Posterior vena cava (tissue), 2 donors: ENCODE measurements at places on chromosomes 16 and 17. TPM values are rescaled to one million over a fixed set of nuclear protein-coding genes. Genes with fewer than 3 reads are reported as not detected.

The CACNG5 gene
- total RNA-seq = not detected

The ENPP7 gene
- total RNA-seq = not detected

The HS3ST3A1 gene
- 0.24 TPM for total RNA-seq

The MT1H gene
- total RNA-seq = 2.0 TPM

The CBX8 gene
- 5.1 TPM for total RNA-seq

The TBC1D3C gene
- not detected for total RNA-seq

The TMEM92 gene
- total RNA-seq = 0.60 TPM

The FOXN1 gene
- total RNA-seq = not detected

The PSME3IP1 gene
- 56.0 TPM for total RNA-seq

The NIP7 gene
- total RNA-seq = 15.9 TPM

The CX3CL1 gene
- 36.2 TPM for total RNA-seq

The AIPL1 gene
- total RNA-seq = not detected

The ALDOA gene
- total RNA-seq = 937 TPM

The PRR15L gene
- not detected for total RNA-seq

The C17orf113 gene
- 0.33 TPM for total RNA-seq

The TAOK1 gene
- 78.1 TPM for total RNA-seq

The CLDN9 gene
- not detected for total RNA-seq

The KRTAP3-1 gene
- not detected for total RNA-seq

The TSPOAP1 gene
- total RNA-seq = 10.0 TPM

The PRSS33 gene
- total RNA-seq = not detected

The KRTAP9-2 gene
- total RNA-seq = not detected

The GRIN2C gene
- total RNA-seq = 0.38 TPM

The KLHL10 gene
- 0.32 TPM for total RNA-seq

The CD79B gene
- 5.5 TPM for total RNA-seq

The TMIGD1 gene
- not detected for total RNA-seq

The PRR35 gene
- total RNA-seq = not detected

The MYH1 gene
- total RNA-seq = not detected

The STARD3 gene
- 32.8 TPM for total RNA-seq

The PRKCA gene
- 10.9 TPM for total RNA-seq

The ITGB3 gene
- 32.1 TPM for total RNA-seq

The HID1 gene
- 13.0 TPM for total RNA-seq

The DHRS13 gene
- 3.7 TPM for total RNA-seq

The PERCC1 gene
- not detected for total RNA-seq

The TBC1D3D gene
- 0.95 TPM for total RNA-seq

The PER1 gene
- 206 TPM for total RNA-seq

The ASB16 gene
- total RNA-seq = 0.19 TPM

The TBC1D26 gene
- total RNA-seq = not detected

The DNASE1L2 gene
- total RNA-seq = not detected

The KCNAB3 gene
- total RNA-seq = 2.2 TPM

The SLC16A11 gene
- 0.52 TPM for total RNA-seq

The CBFB gene
- 42.0 TPM for total RNA-seq

The TNFRSF17 gene
- total RNA-seq = not detected

The PDILT gene
- total RNA-seq = not detected

The TMEM88 gene
- 26.1 TPM for total RNA-seq

The ADCY9 gene
- 20.8 TPM for total RNA-seq

The WNT9B gene
- total RNA-seq = 7.5 TPM

The TBC1D3H gene
- total RNA-seq = not detected

The FBXW10 gene
- 0.14 TPM for total RNA-seq

The TBX4 gene
- 0.24 TPM for total RNA-seq

The SEZ6 gene
- total RNA-seq = not detected

The SLC22A31 gene
- not detected for total RNA-seq

The MMD gene
- total RNA-seq = 18.2 TPM

The COX6A2 gene
- total RNA-seq = 1.1 TPM

The IRX3 gene
- 2.7 TPM for total RNA-seq

The NPB gene
- 0.46 TPM for total RNA-seq

The CLDN7 gene
- total RNA-seq = 4.4 TPM

The KRT28 gene
- total RNA-seq = not detected
